Urothelium cell line (cell line): ENCODE measurements at places on chromosomes 3 and 15.

- no peak for DNase-seq
Measured at GRCh38 chr3:142000325-142000870, 124.0 kb downstream of the ATP1B3 start.

DNA sequence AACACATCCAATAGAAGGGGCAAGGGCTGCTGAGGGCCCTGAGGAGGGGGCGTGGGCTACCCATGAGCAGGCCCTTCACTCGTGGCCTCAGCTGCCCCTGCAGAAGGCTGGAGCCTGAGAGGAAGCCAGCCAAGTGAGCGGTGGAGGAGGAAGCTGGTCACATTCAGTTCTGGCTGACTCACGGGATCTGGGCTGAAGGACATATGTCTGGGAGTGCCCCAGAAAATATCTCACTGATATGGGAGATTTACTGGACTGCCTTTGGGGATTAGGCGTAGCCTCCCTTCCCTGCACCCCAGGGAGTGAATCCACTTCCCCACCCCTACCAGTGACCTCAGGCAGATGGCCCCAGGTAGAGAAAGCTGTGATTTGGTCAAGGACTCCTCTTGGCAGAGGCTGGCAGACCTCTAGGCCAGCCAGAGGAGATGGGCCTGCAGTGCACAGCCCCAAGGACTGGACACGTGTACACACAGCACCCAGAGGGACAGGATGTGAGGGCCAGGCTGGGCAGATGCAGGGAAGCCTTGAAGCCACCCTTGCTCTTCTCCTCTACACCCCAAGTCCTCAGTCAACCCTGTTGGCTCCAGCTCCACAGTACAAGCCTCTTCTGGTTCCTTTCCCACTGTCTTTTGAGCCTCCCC is 14.2 kb upstream of the ANKDD1A start:
- no peak for DNase-seq

GRCh38 chr15:50542887-50543210 is 3.6 kb downstream of the USP50 start:
- DNase-seq, result no peak

DNA sequence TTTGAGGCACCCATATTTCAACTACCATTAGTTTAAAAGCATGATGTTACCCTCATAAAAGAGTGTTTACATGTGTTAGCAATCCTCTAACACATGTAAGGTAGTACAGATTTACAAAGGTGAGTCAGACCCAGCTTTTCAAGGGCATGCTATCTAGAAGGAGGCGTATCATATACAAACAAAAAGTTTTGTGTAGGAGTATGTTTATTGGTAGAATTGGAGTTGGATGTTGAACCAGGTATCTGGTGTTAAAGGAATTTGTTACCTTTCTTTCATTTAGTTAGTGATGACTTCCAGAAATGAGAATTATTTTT is 2.4 kb downstream of the HACD3 start:
- DNase-seq, result no peak

- no peak for DNase-seq
Measured at GRCh38 chr3:13539671-13540070, 9.3 kb upstream of the FBLN2 start.
